GM12891 (cell line): ENCODE measurements at places on chromosomes 7 and 10.

DNA sequence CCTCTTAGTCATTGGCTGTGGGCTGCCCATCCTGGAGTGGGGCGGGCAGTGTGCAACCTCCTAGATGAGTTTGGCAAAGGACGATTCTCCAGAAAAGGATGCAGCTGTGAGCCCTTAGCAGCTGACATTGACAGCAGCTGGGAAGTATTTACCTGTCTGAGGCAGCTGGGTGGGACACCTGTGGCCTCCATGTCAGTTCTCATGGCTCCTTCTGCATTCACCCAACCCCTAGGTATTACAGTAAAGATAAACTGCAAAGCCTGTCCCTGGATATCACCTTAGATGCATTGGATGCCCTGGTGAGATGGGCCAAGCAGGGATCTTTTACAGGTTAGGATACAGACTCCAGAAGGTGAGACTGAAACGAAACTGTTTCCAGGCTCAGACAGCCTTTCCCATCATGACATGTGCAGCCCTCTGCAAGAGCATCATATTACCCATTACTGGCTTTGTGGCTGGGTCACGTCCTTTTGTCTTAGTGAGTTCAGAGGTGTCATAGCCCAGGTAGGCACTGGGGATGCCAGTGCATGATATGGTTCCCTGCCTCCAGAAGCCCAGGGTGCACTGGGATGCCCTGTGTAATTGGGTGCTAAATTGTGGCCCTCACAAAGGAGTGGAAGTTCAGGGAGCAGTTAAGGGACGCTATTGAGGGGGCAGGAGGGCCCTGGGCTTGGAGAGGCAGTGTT lies 28.9 kb downstream of the MINDY4 start:
- DNase-seq, result no peak

GRCh38 chr10:47062441-47063200 lies 151.4 kb downstream of the PTPN20 start:
- no peak for DNase-seq

DNA sequence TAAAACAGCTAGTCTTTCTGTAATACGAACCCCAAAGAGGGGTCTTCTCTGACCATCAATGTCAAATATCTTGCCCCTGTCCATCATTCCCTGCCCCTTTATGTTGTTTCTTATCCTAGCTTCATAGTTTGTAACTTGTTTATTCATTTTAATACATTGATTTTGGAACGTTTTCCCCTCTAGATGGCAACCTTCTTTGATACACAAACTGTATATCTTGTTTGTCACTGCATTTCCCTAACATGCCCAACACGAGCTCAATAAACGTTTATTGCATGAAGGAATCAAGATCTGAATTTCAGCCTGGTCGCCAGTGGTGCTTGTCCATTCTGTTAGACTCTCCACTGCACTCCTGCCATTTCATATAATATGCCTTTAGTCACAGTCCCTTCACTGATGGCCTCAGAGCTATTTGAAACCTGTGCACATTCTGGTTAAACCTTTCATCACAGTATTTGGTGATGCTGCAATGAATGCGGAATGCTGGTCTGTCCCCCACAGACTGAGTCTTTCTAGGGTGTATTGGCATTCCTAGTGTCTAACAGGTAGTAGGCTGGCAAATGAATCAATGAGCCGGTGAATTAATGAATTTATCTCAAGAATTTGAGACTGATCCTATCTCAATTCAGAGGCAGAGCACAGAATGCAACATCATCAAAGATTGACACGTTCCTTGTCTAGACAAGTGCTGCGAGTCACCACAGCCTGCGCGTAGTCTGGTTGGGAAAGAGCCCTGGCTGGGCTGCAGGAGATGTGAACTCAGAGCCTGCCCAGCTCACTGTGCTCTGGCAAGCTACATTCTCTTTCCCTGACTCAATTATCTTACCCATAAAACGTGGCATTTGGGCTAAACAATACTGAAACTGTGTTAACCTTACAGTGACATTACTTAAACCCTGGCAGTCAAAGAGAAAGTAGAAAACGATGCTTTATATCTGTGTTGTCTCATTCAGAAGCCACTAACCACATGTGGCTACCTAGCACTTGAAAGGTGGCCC lies 55.2 kb upstream of the FRMD4A start:
- no peak for DNase-seq

- no peak for DNase-seq
These were observed 30.7 kb upstream of the HSPA12A start for GRCh38 chr10:116772909-116773705.

- no peak for DNase-seq
These were observed at the start of gene ABCA13 for GRCh38 chr7:48171202-48171601. TSS of gene ABCA13 (plus strand) at chr7:48171458. CDS start at chr7:48171484, 26 bp downstream.

GRCh38 chr10:113557424-113557862 lies 4.6 kb downstream of the HABP2 start:
- DNase-seq, result no peak

GRCh38 chr10:115939101-115939854 lies 333.7 kb downstream of the GFRA1 start:
- DNase-seq, result no peak

GRCh38 chr10:78351283-78351682 lies 317.6 kb downstream of the RPS24 start:
- DNase-seq, result no peak

DNA sequence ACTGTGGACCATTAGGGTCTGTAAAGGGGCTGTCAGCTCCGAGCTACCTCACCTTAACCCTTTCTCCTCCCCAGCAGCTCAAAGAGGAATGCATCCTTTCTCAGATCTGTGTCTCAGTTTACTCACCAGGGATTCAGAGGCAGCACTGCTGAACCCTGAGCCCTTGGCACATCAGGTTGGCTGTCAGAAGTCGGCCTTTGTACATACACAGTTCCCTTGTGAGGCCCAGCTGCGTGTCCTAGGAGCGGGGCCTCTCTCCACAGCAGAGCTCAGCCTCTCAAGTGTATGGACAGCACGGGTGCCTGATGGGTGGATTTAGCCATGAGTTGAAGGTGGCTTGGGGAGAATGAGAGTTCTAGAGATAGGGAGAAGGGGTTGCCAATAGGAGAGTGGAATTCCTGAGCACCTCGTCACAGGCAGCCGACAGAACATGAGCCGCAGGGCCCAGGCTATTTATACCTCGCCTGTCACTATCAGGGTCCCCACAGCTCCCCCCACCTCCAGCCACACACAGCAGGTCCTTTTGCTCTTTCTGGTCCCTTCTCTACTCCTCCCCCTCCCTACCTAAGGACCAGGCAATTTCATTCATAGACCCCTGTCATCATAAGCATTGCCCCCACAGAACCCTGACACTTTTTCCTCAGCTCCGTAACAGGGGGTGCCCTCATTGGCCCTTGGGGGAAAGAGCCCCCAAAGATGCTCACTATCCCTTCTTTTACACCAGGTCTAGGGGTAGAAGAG lies 2.1 kb upstream of the FLNC start:
- DNase-seq, result no peak

- DNase-seq, result no peak
These were observed 221.2 kb downstream of the CCSER2 start for GRCh38 chr10:84549368-84550165.

DNA sequence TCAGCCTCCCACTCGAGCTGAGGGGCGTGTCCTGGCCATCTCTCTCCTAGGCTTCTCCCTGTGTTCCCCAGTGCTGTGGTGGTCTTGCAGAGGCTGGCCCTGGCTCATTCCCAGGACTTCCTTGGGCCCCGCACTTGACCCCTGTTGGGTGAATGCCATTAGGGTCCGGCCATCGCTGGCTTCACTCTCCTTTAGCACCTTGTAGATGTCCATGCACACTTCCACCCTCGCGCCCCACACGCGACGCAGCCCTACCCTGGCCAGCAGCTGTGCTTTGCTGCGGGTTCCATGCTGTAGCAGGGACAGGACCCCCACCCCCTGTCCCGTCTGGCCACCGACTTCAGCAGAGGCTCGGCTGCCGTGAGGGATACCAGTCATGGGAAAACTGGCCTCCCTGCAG lies 46.3 kb downstream of the PITRM1 start:
- no peak for DNase-seq

DNA sequence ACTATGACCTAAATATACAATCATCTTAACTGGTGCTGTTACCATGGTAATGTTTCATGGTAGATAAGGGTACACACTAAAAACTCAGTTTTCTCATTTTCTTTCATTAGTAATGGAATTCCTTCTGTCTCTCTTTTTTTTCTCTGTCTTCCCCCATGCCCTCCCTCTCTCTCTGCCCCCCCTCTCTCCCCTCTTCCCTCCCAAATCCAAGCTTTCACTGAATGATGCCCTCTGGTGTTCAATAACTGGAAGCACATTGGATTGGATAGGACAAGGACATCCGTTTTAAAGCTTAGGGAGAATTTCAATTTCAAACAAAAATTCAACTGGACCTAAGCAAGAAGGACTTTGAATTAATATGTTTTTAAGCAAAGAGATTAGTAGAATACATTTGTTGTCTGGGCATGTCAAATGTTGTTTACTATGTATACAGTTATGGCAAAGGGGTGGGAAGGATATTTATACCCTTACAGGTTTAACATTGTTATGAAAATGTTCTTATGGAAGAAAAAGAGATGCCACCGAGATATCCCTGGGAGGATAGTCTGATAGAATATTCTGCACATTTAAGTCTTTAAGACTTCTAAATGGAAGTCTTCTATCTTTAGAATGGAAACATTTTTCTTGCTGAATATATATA lies 6.1 kb downstream of the CHRM2 start:
- DNase-seq, result no peak

- no peak for DNase-seq
These were observed 442.3 kb upstream of the MKI67 start for GRCh38 chr10:128568491-128568890.

DNA sequence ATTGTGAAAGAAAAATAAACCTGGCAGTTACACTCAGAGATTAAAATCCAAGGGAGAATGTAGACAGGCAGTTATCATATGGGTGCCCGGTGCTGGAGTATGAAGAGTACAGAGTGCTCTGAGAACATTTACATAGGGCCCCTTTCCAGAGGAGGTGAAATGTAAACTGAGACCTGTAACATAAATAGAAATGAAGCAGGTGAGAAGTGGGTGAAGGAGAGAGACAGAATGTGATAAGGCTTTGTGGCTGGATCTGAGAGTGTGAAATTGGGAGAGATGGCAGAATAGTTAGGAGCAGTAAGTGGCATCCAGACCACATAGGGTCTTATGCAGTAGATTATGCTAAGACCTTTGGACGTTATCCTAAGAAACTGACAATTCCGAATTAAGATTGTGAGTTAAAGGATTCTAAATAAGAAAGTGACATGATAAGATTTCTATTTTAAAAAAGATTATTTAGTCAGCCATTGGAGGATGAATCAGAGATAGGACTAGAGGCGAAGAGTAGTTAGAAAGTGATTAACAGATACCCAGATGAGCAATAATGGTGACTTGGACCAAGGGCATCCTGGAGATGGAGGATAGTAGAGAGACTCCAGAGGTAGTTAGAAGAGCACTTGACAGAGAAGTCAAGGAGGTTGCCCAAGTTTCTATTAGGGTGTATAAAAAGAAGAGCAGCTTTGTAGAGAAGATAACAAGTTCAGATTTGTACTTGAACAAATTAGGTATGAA lies 36.7 kb downstream of the DNAH11 start:
- no peak for DNase-seq

DNA sequence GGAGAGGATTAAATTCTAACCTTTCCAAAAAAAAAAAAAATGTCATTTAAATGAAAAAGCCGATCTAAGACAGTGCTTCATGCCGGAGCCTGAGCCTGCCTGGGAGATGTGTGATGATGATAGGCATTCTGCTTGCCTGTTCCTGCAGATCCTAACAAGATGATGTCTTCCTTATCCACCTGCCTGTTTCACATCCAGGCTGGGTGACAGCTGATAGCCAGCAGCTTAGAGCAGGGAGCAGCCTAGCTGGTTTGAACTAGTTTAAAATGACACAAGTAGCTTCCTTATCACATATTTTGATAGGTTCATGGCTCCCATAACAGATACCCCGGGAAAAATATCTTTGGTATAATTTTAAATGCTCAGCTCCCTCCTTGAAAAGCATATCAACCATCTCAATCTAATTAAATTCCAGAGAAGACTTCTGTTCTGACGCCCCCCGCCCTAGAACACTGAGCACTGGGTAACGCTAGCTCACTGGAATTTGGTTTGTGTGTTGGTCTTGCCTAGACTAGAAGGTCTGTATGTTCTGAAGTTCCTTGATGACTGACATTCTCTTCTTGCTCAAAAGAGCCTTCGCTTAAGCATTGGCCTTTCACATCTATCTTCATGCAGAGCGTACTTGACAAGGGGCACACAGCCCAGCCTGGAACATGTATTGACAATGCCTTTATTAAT lies 96.9 kb upstream of the FGFR2 start:
- no peak for DNase-seq

- DNase-seq, result no peak
These were observed 102.3 kb downstream of the SORBS1 start for GRCh38 chr10:95458871-95459270.

- DNase-seq, result no peak
These were observed 211.4 kb downstream of the TNS3 start for GRCh38 chr7:47370461-47371042.

DNA sequence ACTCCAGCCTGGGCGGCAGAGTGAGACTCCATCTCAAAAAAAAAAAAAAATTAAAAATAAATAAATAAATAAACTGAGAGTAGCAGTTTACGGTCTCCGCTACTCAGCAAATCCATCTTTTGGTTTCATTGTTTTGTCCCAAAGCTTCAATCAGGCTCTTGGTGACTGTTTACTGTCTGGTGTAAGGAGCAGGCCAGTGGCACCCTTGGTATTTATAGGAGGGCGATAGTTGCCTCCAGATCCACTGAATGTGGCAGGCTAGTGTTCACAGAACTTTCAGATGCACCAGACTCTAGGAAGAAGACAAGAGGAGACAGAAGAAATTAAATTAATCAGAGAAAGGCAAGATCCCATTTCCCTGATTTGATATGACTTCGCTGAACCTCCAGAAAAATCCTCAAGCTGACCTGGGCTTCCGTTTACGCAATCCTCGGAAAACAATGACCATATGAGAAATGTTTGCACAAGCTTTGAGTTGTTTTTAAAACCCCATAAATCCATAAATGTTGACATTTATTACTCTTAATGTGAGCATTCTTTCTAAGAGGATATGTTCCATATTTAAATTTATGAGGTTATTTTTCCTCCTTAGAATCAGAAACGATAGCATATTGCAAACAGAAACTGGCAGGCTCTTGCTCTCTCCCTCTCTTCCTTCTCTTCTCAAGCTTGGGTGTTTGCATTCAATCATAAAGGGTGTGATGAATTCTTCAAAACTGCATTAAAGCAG lies 7.1 kb upstream of the MUC3A start:
- DNase-seq, result no peak

- DNase-seq, result no peak
These were observed 102.6 kb upstream of the DDC start for GRCh38 chr7:50667789-50668226.

DNA sequence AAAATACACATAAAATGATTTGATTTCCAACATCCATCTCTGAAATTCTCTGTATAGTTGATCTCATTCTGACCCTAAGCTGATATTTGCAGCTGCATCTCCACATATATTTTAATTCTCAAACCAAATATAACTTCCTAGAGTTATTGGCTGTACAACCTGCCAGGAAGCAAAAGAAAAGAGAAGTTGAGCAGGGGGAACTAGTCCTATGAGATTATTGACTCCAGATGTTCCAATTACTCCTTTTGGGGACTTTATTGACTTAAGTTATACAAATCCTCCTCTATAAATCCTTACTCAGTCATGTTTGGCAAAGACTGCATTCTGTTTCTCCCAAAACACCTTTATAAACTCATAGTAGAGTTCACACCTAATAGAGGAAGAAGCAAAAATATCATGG lies 599.4 kb upstream of the ANKRD30A start:
- DNase-seq, result no peak

- DNase-seq, result no peak
These were observed 1.7 kb upstream of the CALML3 start for GRCh38 chr10:5522913-5523560.
